Stimulated activated CD4-positive, alpha-beta T cell treated with anti-CD3 and anti-CD28 coated beads, Interleukin-1b, Interleukin-23, amount 100 ng/mL, for 48 hours (primary cell): ENCODE measurements at places on chromosomes 12 and 14.

DNA sequence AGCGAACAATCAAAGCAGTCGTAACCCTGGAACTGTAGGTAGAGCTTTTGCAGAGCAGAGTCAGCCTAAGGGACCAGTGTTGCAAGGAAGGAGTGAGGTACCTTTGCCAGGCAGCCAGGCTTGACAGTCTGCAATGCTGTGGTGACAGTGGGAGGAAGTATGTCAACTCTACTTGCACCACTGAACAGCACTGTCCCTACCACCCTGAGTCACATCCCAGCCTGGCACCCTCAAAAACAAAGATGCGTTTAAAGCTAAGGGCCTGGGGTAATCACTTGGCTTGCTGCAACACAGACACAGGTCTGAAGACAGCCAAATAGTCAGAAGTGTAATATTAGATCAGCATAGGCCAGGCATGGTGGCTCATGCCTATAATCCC, 141.9 kb downstream of the DPF3 start:
- DNase-seq: no peak

DNA sequence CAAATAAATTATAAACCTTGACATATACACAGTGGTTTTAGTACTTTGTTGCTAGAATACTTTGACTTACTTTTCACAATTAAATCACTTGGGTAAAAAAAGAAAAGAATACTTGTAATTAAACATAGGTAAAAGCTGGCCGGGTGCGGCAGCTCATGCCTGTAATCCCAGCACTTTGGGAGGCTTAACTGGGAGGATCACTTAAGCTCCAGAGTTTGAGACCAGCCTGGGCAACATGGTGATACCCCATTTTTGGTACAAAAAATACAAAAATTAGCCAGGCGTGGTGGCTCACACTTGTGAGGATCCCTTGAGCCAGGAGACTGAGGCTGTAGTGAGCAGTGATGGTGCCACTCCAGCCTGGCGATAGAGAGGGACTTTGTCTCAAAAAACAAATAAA, 7.8 kb downstream of the STX2 start:
- DNase-seq: no peak

DNA sequence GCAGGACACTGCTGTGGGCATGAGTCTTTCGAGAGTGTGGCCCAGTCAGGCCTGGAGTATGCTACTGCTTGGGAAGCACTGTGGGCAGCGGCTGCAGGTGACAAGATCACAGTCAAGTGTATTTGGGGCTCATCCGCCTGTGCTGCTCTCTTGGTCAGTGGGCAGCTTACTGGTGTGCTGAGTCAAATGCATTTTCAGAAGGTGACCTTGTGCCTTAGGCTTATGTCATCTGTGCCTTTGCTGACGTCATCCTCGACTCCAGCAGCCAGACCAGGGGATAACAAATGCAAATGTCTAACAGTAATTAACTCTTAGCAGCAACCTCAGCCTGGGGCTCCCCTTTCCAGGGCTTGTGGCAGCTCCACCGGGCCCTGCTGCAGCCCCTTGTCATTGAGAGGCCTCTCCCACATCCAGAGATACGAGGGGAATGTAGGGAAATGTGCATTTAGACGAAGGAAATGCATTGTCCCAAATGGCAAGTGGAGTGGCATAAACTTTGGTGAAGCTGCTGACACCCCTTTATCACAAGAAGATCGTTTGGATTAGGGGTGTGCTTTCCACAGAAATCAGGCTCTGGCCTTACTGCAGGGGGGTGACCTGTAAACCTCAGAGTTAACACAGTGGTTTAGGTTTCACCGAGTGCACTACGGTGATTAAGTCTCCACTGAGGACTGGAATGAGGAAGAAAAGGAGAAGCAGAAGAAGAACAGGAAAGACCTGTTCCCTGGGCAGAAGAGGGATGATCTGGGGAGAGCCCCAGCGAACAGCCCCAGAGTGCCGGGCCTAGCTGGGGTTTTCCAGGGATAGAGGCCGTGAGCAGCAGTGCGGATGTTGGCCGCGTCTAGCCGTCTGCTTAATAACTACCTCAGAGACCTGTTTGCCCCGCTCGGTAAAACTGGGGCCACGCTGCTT, 39.7 kb downstream of the PSMA6 start:
- no peak for DNase-seq

GRCh38 chr12:126897778-126898177, 1369.2 kb upstream of the TMEM132C start:
- DNase-seq: no peak

GRCh38 chr12:5044420-5045295, 979 bp downstream of the KCNA5 start:
- DNase-seq: no peak

DNA sequence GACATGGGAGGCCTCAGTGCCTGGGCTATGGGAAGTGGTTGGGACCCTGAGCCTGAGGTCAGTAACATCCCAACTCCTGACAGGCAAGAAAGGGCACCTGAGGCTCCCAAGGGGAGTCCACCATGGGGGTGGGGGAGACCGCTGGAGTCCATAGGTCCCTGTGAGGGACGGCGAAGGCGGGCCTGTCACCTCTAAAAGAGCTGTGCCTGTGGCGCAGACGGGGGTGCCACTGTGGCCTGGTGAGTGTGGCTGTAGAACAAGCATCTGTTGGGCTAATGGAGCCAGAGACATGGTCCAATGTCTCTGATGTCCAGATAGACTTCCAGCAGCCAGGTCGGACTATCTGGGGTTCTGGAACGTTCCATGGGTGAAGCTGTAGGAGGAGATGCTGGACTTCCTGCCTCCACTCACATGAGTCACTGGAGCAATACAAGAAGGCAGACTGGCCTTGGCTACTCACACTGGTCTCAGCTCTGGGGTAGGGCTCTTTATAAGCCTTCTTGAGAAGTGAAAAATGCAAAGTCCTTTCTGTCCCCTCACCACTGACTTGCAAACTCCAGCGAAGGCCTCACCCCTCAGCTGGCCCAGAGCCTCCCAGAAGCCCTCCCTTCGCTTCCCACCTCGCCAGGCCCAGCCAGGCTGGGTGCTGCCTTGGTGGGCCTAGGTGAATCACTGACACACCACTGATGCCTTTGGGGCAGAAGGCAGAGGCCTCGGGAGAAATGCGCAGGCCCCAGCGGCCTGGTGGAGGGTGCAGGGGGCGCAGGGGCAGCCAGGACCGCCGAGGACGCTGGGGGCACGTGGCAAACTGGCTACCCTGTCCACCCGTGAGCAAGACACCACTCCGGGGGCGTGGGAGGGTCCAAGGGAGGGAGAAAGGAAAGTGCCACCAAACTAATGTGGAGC, 1.1 kb upstream of the TRAF3 start:
- no peak for DNase-seq

DNA sequence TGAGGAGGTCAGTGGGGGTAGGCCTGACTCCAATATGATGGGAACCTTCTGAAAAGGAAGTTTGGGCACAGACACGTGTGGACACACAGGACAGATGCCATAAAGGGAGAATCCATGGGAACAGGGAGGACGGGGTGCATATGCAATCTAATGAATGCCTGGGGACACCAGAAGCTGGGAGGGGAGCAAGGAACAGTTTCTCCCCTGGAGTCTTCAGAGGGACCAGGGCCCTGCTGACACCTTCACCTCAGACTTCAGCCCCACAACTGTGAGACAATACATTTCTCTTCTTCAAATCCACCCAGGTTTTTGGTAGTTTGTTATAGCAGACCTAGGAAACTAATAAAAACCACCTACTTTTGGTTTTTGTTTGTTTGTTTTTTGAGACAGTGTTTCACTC, 35.2 kb upstream of the CLIP1 start:
- no peak for DNase-seq

DNA sequence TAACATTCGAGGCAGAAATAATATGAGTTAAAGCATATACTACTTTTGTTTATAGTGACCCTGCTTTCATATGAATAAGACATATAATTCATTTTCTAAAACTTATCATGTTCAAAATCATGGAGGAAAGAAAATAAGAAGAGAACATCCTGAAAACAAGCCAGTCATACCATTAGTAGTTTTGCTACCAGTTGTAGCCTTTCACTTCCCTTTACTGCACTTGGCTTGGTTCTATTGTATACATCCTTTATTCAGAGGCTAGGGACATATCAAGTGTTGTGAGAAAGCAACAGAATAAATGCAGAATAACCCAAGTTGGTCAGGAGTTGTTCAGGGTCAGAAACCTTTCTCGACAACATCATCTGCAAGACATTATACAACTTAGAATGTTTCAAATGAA, 598.7 kb downstream of the SOX5 start:
- DNase-seq: no peak

DNA sequence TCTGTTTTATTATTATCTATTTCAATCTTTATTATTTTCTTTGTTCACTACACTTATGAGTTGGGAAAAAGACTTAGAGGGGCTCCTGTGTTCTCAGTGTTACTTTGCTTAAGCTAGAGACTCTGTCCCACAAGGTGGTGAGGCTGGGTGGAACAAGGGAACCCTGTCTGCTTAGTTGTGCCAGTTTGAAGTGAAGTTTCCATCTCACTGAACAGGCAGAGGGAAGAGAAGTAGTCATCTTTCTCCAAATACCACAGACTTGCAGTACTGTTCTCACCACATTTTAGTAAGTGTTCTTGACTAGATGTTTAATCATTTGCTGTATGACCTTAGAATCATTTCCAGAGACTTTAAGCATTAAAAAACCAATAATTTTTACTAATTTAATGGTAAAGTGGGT, 195.7 kb upstream of the NEDD1 start:
- DNase-seq: no peak

- no peak for DNase-seq
Measured at GRCh38 chr14:59897757-59898383, 22.1 kb upstream of the LRRC9 start.

GRCh38 chr12:106841510-106842302, 67.2 kb downstream of the RIC8B start:
- DNase-seq: no peak

- no peak for DNase-seq
Measured at GRCh38 chr14:105902131-105902898, 375.9 kb downstream of the TMEM121 start.

GRCh38 chr12:109304485-109304884, 4.6 kb downstream of the FOXN4 start:
- DNase-seq: no peak

DNA sequence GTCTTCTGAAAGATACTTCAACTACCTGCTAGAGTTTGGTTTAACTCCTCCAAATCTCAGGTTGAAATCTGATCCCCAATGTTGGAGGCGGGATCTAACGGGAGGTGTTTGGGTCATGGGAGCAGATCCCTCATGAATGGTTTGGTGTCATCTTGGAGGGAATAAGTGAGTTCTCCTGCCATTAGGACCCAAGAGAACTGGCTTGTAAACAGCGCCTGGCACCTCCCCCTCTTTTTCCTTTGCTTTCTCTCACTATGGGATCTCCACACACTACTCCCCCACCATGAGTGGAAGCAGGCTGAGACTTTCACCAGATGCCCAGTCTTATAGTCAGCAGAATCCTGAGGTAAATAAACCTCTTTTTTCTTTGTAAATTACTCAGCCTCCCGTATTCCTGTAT, 2.5 kb downstream of the CNIH1 start:
- no peak for DNase-seq

DNA sequence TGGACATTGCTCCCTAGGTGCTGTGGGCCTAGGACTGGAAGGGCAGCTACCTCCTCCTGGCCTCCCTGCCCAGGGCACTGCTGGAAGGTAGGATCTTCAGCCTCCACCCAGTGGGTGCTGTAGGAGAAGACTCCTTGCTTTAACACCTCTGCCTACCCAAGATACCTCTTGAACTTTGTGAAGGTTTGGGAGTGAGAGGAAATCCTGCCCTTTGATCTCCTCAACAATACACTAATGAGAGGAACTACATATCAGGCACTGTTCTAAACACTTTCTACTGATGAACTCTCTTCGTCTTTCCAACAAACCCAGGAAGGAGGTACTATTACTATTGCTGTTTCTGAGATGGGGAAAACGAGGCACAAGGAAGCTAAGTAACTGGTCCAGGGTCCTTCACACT, 66.9 kb downstream of the PLEKHG3 start:
- no peak for DNase-seq

DNA sequence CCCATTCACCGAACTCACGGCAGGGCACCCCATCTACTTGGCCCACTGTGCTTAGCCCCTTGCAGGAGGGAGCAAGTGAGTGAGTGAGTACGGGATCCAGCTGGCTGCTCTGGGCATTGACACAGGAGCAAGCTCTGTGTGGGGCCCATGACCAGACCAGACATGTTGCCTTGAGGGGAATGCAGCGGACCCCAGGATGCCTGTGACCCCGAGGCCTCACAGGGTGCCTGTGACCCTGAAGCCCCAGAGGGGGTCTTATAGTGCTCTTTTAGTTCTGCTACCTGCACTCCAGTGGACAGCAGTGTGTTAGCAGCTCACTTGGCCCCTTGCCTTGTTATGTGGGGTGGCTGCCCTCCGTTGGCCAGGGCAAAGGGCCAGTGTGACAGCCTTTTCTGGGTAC, 255.8 kb downstream of the ETNK1 start:
- no peak for DNase-seq

DNA sequence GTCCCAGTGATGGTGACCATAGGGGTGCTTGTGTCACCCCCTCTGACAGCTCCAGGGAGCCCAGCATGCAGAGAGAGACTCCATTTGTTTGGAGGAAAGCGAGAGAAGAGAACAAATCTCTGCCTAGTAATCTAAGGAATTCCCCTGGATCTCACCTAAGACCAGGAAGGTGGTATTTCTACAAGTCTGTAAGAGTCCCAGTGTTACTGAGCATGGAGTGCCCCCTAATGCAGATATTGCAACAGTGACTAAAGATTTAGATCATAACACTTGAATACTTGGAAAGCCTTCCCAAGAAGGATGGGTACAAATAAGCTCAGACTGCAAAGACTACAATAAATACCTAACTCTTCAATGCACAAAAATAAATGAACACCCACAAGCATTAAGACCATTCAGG, 360.4 kb upstream of the GARIN6 start:
- DNase-seq: no peak

GRCh38 chr12:101981868-101982267, 79.9 kb downstream of the WASHC3 start:
- DNase-seq: no peak

DNA sequence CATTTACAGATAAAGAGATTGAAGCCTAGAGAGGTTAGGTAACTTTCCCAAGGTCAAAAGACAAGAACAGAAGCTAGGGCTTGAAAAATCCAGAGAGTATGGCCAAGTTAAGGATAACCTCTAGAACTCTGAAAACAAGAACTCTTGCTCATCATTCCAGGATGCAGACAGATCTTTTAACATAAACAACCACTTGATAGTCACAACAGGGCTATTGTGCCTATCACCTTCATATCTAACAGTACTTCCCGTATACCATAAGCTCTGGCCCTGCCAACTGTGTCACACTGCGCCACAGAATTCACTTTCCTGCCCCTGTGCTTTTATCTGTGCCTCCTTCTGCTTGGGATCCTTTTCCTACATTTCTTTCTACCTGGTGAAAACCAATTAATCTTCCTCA, 18.2 kb downstream of the ERP29 start:
- no peak for DNase-seq

- no peak for DNase-seq
Measured at GRCh38 chr12:20245491-20245890, 122.8 kb upstream of the PDE3A start.

- no peak for DNase-seq
Measured at GRCh38 chr14:51445001-51445390, 204.9 kb downstream of the TMX1 start.

GRCh38 chr14:92789457-92790089, 4.5 kb upstream of the GOLGA5 start:
- no peak for DNase-seq
